ENCODE measurements at places on chromosomes 6 and 20. TPM values are rescaled to one million over a fixed set of nuclear protein-coding genes. Genes with fewer than 3 reads are reported as not detected.
A peak's percentile ranks its signal among the peaks of the same experiment; 100 is the strongest.

Gene SLC18B1
- total RNA-seq = 14.6 TPM

Gene HEY2
- 2.3 TPM for total RNA-seq

DNA sequence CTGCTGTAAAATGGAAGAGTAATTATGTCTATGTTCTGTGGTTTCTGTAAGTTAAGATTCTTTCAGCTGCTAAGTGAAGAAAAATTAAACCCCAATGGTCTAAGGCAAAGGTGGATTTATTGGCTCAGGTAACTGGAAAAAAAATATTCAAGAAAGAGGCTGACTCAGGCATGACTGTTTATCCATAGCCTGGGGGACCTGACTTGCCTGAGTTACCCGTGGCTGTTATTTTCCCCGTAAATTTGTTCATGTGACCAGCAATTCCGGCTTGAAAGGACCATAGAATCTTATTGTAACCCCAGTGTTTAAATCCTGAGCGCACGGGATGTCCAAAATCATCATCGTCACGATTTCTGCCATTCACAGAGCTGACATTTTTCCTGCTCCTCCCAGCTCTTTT lies 32.3 kb upstream of the SULF2 start:
- no peak overlapping the region for H3K4me3 ChIP-seq
- no peaks in the 10 kb centered on the region for H3K36me3 ChIP-seq

DNA sequence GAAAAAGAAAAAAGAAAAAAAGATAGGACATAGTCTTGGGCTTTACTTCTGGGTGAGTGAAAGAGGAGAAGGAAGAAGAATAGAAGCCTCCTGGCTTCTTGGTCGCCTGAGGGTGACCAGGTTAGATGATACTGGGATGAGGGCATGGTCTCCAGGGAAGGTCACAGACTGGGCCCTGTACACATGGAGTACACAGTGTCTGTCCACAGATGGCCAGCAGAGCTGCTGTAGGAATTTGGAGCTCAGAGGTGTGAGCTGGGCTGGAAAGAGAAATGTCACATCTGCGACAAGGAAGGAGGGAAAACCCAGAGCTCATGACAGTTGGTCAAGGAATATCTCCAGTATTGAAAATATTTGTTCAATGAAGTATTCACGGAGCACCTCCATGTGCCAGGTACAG lies 56.1 kb downstream of the DLGAP4 start:
- no peak overlapping the region for H3K4me3 ChIP-seq
- H3K4me1 ChIP-seq = no peaks in the 10 kb centered on the region
- H3K27me3 ChIP-seq = no peaks in the 10 kb centered on the region
- H3K27ac ChIP-seq = no peak overlapping the region
- H3K36me3 ChIP-seq = no peaks in the 10 kb centered on the region

- no peaks in the 10 kb centered on the region for H3K27me3 ChIP-seq
- peaks cover 6% of the 10 kb centered on the region for H3K4me1 ChIP-seq
- no peak for DNase-seq
- H3K36me3 ChIP-seq = no peaks in the 10 kb centered on the region
- H3K4me3 ChIP-seq = no peak overlapping the region
- peak overlapping the region; percentile 82 for H3K27ac ChIP-seq
Observed at GRCh38 chr6:35052694-35053565, 88.2 kb downstream of the TCP11 start.

GRCh38 chr6:39876111-39876510 lies 58.2 kb downstream of the MOCS1 start:
- no peak overlapping the region for H3K4me3 ChIP-seq
- no peak overlapping the region for H3K27ac ChIP-seq
- no peak for DNase-seq
- no peaks in the 10 kb centered on the region for H3K27me3 ChIP-seq

DNA sequence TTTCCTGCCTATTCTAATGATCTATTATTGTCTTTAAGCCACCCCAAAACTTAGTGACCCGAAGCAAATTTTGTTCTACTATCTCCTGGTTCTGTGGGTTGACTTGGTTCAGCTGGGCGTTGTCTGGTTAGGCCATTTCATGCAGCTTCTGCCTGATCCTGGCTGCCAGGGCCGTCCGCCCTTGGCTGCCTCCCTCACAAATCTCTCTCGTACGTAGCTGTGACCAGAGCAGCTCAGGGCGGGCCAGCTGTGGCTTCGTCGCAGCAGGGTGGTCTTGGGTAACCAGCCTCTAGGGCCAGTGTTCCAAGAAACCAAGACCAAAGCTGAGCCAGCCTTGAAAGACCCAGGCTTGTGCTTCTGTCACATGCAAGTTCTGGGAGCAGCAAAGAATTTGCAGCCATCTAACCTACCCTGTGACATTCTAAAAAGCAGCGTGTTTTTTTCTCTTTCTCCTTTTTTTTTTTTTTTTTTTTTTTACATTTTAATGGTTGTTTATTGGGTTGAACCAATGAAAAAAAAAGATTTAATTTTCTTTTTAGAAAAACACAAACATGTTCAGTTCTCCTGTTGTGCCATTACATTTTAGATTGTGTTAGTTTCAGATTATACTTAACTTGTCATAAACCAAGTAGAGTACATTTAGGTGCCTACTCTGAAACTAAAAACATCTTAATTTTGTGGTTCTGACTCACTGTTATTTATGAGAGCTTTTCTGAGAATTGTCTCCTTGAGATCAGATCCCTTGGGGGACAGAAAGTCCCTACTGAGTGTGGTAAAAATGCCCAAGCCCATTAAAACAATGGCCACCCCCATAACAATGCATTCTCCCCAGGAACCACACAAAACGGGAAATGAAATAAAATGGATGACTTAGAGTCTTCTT lies 83.9 kb downstream of the ZDHHC14 start:
- no peak for DNase-seq
- no peaks in the 10 kb centered on the region for H3K27me3 ChIP-seq
- no peaks in the 10 kb centered on the region for H3K4me1 ChIP-seq

- H3K27ac ChIP-seq = no peak overlapping the region
- H3K27me3 ChIP-seq = no peaks in the 10 kb centered on the region
- H3K4me1 ChIP-seq = peaks cover 3% of the 10 kb centered on the region
- H3K4me3 ChIP-seq = no peak overlapping the region
- no peaks in the 10 kb centered on the region for H3K36me3 ChIP-seq
- DNase-seq = no peak
Observed at GRCh38 chr20:8394308-8394945, 262.4 kb downstream of the PLCB1 start.

DNA sequence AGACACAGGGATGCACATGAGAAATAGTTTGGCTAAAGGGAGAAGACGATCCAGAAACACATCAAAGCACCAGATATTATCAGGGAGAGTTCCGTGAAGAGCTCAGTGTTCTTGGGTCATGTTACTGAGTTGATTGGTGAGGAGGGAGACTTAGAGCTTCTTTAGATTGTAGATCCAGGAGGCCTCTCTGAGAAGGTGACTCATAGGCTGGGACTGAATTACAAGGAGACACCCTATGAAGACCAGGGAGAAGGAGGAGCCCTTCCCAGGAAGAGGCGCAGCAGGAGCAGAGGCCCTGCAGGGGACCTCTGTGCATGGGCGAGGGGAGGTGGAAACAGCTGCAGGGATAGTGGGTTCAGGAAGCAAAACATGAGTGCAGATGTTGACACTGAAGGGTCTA lies 196.5 kb downstream of the SLC24A3 start:
- H3K4me3 ChIP-seq = no peak overlapping the region
- H3K4me1 ChIP-seq = peaks cover 6% of the 10 kb centered on the region
- no peaks in the 10 kb centered on the region for H3K36me3 ChIP-seq
- no peak for DNase-seq

GRCh38 chr6:4463236-4463635 lies 313.0 kb upstream of the CDYL start:
- no peak overlapping the region for H3K4me3 ChIP-seq
- no peaks in the 10 kb centered on the region for H3K36me3 ChIP-seq
- no peak for DNase-seq
- no peaks in the 10 kb centered on the region for H3K27me3 ChIP-seq
- no peak overlapping the region for H3K27ac ChIP-seq

DNA sequence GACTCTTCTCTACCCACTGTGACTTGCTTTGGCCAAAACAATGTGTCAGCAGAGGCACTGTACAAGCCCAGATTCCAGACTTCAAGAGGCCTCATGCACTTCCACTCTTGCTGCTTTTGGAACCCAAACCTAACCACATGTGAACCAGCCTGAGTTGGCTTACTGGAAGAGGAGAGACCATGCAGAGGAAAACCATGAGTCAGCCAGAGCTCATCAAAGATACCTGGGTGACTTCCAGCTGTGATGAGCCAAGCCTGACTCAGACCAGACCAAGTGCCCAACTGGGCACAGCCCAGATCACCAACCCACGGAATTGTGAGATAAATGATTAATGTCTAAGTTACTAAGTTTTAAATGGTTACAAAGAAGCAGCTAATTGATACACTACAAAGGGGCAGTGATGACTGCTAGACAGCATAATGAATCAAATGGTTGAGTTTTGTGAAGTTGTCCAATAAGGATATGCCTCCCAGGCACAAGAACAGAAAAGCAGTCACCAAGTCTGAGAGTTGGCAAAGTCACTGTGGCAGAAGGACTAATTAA lies 16.2 kb upstream of the BEND6 start:
- no peak overlapping the region for H3K27ac ChIP-seq
- no peaks in the 10 kb centered on the region for H3K36me3 ChIP-seq
- no peak for DNase-seq
- H3K4me3 ChIP-seq = no peak overlapping the region
- no peaks in the 10 kb centered on the region for H3K27me3 ChIP-seq

- no peaks in the 10 kb centered on the region for H3K4me1 ChIP-seq
- no peaks in the 10 kb centered on the region for H3K27me3 ChIP-seq
- no peak for DNase-seq
- H3K4me3 ChIP-seq = no peak overlapping the region
- H3K36me3 ChIP-seq = no peaks in the 10 kb centered on the region
- no peak overlapping the region for H3K27ac ChIP-seq
Observed at GRCh38 chr6:127690092-127690491, 113.1 kb downstream of the C6orf58 start.

DNA sequence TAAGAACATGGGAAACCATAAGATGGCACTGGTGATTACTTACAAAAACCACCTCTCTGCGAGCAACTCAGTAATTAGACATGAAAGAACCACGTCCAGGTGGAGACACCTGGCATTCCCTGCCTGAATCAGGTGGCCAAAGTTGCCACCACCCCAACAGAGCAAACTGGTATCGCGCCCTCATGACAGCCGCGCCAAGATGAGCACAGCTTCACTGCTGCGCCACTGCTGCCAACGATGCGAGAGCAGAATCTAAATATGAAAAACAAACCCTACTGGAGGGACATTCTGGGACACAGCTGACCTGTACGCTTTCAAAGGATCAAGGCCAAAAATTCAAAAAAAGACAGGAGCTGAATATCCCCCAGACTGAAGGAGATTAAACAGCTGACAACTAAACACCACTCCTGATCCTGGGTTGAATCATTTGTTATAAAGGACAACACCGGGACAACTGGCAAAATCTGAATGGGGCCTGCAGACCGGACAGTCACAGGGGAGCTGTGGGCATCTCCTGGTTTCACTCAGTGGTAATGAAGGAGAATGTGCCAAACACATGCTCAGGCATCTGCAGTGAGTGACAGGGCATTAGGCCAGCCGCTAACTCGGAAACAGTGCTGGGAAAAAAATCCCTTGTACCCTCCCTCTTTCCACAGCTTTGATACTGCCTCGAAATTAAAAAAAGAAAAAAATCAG lies 17.4 kb downstream of the CST7 start:
- no peaks in the 10 kb centered on the region for H3K27me3 ChIP-seq
- no peaks in the 10 kb centered on the region for H3K36me3 ChIP-seq
- no peaks in the 10 kb centered on the region for H3K4me1 ChIP-seq

GRCh38 chr20:62359491-62360121 lies 7.5 kb downstream of the LAMA5 start:
- no peaks in the 10 kb centered on the region for H3K36me3 ChIP-seq
- H3K4me1 ChIP-seq = peaks cover 39% of the 10 kb centered on the region
- DNase-seq = no peak
- peak overlapping the region; percentile 79 for H3K27ac ChIP-seq

DNA sequence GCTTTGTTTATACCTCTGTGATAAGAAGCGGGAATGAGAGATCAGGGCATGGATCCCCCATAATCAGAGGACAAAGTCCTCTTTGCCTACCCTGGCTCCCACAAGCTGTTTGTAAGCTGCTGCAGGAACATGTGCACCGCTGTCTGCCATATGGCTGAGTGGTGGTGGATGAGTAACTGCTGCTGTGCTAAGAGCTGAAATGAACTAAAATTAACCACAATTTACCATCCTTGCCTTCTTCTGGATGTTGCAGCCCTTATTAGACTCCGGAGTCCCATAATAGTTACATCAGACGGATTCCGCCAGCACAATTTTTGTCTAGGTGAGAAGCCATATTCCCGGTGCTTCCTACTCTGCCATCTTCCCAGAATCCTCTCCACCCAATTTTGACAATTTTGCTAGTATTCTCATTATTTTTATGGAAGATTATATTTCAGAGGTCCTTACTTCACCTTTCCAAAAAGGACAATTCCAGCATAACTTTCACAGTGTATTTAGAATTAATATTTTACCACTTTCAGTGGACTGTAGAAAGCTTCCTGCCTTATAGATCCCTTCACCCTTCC lies 6.0 kb upstream of the CMTR1 start:
- H3K27me3 ChIP-seq = no peaks in the 10 kb centered on the region
- no peak overlapping the region for H3K27ac ChIP-seq
- no peaks in the 10 kb centered on the region for H3K4me1 ChIP-seq
- H3K4me3 ChIP-seq = no peak overlapping the region
- H3K36me3 ChIP-seq = no peaks in the 10 kb centered on the region
- DNase-seq = no peak

DNA sequence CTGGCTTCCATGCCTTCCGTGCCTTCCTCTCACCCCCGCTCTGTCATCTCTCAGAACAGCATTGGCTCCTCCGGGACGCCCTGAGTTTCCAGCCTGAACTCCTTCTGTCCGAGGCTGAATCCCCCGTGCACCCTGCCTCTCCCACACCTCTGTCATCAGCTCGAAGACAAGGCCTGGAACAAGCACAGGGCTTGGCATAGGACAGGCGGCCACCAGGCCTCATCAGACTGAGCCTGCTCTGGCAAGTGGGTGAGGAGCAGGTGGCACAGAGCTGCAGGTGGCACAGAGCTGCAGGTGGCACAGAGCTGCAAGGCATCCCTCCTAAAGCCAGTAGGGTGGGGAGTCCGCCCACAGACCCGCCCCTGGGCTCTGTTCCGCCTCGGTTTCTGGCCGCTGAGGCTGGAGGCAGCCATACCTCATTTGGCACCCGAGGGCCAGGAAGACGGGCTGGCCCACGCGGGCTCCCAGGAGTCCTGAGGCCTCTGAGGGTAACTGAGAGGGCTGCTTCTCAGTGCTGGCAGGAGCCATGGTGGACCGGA lies 60.2 kb downstream of the EZR start:
- no peaks in the 10 kb centered on the region for H3K27me3 ChIP-seq
- no peak overlapping the region for H3K27ac ChIP-seq
- H3K4me1 ChIP-seq = no peaks in the 10 kb centered on the region
- no peak overlapping the region for H3K4me3 ChIP-seq

GRCh38 chr6:124963416-124963785 lies 1.2 kb downstream of the RNF217 start:
- H3K4me1 ChIP-seq = no peaks in the 10 kb centered on the region
- H3K27ac ChIP-seq = peak overlapping the region; percentile 98
- no peak for DNase-seq
- H3K36me3 ChIP-seq = no peaks in the 10 kb centered on the region
- no peaks in the 10 kb centered on the region for H3K27me3 ChIP-seq

GRCh38 chr6:163945808-163946207 lies 531.3 kb downstream of the QKI start:
- no peak for DNase-seq
- H3K4me3 ChIP-seq = no peak overlapping the region
- H3K4me1 ChIP-seq = no peaks in the 10 kb centered on the region
- H3K27me3 ChIP-seq = no peaks in the 10 kb centered on the region
- no peak overlapping the region for H3K27ac ChIP-seq

Data from breast epithelium (tissue), 4 donors.